ENCODE measurements at places on chromosomes 2 and 18.

GRCh38 chr18:6145645-6146306 lies 250.5 kb upstream of the TMEM200C start:
- DNase-seq = no peak

- DNase-seq = peak; percentile 12
These were observed 14.1 kb downstream of the EMX1 start for GRCh38 chr2:72931280-72931910.

- no peak for DNase-seq
These were observed 111.1 kb downstream of the CDC42EP3 start for GRCh38 chr2:37560241-37560848.

DNA sequence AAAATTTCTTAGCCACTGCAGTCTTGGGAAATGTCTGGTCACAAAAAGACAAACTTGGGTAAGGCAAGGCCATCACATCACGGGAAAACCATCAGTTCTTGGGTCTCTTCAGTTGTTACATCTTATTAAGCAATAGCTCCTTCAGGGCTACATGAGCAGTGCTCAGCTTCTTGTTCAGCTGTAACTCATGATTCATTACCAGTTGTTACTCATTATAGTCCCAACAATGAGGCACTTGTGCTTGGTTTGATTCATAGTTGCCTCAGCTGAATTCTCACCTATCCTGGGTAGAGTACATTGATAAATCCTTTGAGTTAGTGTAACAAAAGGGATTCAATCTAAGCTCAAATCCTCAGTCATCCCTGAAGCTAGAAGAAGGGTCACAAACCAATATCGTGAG lies 102.4 kb upstream of the DCC start:
- DNase-seq = no peak

- peak; percentile 39 for DNase-seq
These were observed 53.9 kb upstream of the CYTIP start for GRCh38 chr2:157497638-157498314.

GRCh38 chr2:67824186-67824585 lies 238.6 kb downstream of the C1D start:
- DNase-seq = no peak

GRCh38 chr2:26946841-26947784 lies 23.3 kb upstream of the MAPRE3 start:
- no peak for DNase-seq

DNA sequence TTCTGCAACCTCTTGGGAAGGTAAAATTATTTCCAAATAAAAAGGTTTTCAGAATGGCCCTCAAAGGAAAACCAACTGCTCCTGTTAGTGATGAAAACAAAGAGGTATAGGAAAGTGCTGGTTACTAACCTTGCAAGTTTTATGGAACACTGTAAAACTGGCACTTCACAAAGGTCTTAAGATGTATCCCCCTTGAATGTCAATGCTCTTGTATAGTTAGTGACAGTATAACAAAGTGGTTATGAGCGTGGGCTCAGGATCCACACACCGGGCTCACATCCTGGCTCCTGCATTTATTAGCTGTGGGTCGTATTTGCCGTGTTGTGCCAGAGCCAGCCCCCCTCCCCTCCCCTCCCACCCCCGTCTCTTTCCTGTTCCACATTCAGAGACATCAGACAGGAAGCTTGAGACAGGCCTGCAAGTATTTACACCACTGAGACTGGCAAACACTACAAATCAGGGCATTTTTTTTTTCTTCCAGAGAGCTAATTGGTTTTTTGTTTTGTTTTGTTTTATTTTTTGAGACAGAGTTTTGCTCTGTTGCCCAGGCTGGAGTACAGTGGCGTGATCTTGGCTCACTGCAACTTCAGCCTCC lies 9.2 kb upstream of the DNPEP start:
- no peak for DNase-seq

DNA sequence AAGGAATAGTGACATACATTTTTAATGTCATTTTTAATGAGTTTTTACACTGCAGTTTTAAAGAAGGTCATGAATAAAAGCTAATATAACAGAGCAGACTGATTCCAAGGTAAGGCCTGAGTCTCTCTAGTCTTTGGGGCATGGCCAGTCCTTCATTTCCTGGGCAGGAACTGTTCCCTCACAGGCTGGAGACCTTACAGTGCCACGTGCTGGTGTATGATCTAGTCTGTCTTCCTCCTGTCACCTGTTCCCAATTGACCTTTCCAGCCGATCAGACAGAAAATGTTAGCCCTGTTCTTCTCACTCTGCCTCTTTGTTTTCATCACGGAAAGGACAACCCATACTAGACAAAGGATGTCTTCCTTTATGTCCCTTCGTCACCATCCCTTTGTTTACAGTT lies 33.6 kb downstream of the ZCCHC2 start:
- no peak for DNase-seq

Data from CD4-positive, alpha-beta T cell treated with Interleukin-15 for 1 hour (primary cell).